Heart left ventricle (tissue), 16 donors: ENCODE measurements at places on chromosomes 6 and 20. TPM values are rescaled to one million over a fixed set of nuclear protein-coding genes. Genes with fewer than 3 reads are reported as not detected.
A peak's percentile ranks its signal among the peaks of the same experiment; 100 is the strongest.

- H3K36me3 ChIP-seq, result no peaks in the 10 kb centered on the region
- H3K4me3 ChIP-seq, result peak overlapping the region; percentile 31
- H3K27ac ChIP-seq, result no peak overlapping the region
- no peaks in the 10 kb centered on the region for H3K27me3 ChIP-seq
- DNase-seq, result peak; percentile 85
- peaks cover 11% of the 10 kb centered on the region for H3K4me1 ChIP-seq
These were observed 35.2 kb upstream of the MDFI start for GRCh38 chr6:41602864-41603608.

- no peaks in the 10 kb centered on the region for H3K36me3 ChIP-seq
These were observed 61.6 kb downstream of the KCNB1 start for GRCh38 chr20:49420811-49421295.

PLCB1 gene
- total RNA-seq, result 10.3 TPM

NANP gene
- total RNA-seq, result 2.7 TPM

SLC17A2 gene
- total RNA-seq, result not detected
